Caco-2 (cell line): ENCODE measurements at places on chromosomes 3 and 15. TPM values are rescaled to one million over a fixed set of nuclear protein-coding genes. Genes with fewer than 3 reads are reported as not detected.

GPR156 gene
- 1.7 and 3.1 TPM in 2 replicates for total RNA-seq

SYNPR gene
- total RNA-seq: not detected in 2 replicates

KIF23 gene
- total RNA-seq: 67.1 and 74.2 TPM in 2 replicates

ITPKA gene
- 16.2 and 18.1 TPM in 2 replicates for total RNA-seq

NMNAT3 gene
- total RNA-seq: 17.5 and 17.6 TPM in 2 replicates
